NCI-H460 (cell line): ENCODE measurements at places on chromosomes 7 and 10.

DNA sequence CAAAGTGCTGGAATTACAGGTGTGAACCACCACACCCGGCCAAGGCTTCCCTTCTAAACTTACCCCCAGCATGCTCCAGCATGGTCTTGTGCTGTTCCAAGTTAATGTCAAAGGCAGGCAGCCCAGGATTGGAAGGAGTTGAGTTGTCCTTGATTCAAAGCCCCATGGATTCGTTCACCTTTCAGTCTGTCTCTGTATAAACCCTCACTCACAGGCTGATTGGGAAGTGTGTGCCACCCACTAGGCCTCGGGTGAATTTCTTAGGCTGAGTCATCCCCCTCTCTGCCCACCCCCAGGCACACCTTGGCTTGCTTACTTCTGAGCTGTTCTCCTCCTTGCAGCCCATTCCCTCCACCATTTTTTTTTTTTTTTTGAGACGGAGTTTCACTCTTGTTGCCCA is 13.3 kb upstream of the PRDX3 start:
- DNase-seq = no peak

- no peak for DNase-seq
Observed at GRCh38 chr7:155987681-155988235, 175.5 kb upstream of the SHH start.

DNA sequence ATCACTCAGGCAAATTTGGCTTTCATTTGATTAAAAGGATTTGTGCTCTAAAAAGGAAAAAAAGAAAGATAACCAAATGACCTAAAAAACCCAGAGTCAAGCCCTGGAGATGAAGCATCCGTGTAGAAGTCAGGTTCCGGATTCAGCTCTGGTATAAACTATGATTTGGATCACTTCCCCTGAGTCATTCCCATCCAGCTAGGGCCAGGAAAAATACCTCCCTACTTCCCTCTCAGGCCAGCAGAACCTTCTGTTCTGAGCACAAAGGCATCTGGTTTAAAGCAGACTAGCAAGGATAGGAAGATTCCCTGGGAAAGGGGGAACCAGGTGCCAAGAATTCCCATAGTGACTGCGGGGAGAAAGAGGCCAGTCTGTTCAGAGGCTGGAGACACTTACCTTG is 25.7 kb upstream of the NDST2 start:
- no peak for DNase-seq

GRCh38 chr10:72310241-72310633 is 36.5 kb downstream of the DDIT4 start:
- no peak for DNase-seq

GRCh38 chr7:134920026-134920753 is 66.1 kb upstream of the AGBL3 start:
- DNase-seq = no peak

GRCh38 chr7:76048668-76048988 is 722 bp downstream of the MDH2 start:
- DNase-seq = no peak

DNA sequence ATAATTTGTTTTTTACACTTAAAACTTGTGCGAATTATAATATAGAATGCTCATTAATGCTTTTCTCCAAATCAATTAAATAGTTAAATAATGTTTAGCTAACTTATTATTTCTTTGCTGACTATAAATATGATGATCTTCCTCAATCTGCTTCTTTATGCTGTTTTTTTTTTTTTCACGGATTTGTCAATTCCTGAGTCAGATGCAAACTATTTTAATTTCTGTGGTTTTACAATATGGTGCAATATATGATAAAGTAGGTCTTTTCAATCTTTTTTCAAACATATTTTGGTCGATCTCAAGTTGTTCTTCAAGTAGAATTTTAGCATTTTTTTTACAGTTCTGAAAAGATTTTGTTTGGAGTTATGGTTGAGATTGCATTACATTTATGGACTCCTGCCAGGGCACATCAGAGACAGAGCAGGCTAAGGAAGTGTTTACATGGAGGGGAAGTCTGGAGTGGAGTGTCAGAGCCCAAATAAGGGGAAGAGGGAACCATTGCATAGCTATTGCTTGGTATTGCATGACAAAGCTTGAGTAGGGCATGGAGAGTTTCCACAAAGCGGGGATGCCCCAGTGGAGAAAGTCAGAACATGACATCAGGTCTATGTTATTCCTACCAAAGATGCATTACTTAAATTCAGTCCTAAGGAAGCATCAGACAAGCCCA is 204.4 kb downstream of the OTUD1 start:
- no peak for DNase-seq

DNA sequence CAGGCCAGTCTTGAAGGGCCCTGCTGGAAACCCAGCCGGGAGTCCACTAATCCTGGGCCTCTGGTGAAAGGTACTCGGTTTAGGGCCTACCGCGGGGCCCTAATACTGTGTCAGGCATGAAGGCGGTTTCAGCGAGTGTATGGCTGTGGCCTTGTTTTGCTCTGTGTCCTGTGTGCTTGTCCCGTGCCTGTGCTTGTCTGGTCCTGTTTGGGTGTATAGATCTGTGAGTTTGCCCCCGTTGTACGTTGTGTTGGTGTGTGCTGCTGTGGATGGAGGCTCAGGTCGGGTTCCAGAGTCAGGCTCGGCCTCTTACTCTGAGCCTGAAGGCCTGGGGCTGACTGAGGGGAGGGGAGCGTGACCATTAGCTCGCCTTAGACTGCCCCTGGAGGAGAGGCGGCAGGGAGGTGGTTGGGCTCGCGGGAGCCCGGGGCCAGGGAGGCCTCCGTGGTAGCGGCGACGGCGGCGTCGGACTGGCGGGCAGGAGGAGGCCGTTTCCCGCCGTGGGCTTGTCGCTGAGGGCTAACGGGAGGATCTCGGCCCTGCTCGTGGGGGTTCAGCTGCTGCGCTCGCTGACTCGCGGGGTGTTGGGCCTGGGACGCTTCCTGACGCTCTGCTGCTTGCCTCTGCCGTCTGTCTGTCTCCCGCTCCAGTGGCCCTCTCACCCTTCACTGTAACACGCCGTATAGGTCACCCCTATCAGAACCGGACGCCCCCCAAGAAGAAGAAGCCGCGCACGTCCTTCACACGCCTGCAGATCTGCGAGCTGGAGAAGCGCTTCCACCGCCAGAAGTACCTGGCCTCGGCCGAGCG is 2.6 kb downstream of the TLX1 start:
- no peak for DNase-seq

DNA sequence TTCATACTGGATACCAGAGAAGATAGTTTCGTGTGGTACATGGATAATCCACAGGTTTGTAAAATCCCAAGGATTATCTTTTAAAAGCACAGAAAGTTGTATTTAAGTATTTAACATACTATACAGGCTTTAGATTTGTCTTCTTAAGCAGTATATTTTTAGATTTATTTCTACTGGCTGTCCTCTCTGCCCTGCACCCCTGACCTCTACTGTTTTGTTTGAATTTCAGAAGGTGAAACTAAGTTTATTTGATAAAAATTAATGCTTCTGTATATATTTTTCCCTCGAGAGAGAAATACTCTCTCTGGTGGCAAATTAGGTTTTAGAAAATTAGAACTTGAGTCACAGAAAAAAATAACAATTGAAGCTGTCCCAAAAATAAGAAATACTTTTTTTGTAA is 18.8 kb downstream of the PLEKHA1 start:
- no peak for DNase-seq

DNA sequence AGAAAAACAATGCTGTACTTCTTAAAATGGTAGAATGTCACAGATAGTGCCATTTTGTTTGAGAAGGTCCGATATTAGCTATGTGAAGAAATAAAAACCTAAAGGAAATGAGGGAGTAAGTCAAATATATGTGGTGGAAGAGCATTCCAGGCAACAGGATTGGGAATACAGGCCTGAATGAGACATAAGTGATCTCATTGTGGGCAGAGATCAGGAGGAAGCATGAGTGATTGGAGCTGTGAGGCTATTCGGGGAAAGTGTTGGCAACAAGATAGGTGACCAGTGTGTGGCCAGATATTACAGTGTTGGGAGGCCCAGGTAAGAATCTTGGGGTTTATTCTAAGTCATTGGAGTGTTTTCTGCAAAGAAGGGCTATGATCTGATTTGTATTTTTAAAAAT is 41.3 kb upstream of the AGMO start:
- DNase-seq = no peak

DNA sequence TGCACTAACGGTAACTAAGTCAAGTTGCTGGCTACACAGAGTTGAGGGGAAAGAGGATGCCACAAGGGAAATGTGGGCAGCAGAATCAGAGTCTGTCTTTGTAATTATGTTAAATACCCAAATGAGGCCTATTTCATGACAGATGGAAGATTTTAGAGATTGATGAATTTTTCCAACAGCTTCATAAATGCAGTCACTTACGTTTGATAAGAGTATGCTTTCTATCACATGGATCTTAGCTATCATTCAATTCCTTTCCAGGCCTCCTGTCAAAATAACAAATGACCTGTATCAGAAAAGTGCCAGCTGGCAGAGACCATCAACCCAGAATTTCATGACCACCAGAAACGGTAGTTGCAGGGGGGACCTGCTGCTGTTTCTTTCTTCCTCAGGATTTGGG is 148.4 kb upstream of the PLPP4 start:
- no peak for DNase-seq

DNA sequence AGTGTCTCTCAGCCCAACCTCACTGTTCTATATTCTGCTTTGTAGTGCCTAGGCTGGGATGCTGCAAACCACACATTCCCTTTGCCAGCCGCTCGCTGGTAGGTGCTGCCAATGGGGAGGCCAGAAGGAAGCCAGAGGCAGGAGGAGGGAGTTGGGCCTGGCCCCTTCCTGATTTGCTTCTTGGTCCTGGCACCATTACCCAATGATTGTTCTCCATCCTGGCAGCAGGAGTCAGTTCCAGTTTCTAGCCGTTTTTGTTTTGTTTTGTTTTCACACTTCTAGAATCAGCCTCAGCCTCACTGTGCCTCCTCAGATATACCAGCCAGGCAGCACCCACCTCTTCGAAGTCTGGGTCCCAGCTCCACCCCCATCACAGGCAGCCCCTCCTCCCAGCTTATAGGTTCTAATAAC is 27.4 kb upstream of the LOXL4 start:
- no peak for DNase-seq
